Activated CD4-positive, CD25-positive, alpha-beta regulatory T cell (primary cell): ENCODE measurements at places on chromosomes 13 and 19.

GRCh38 chr13:43935878-43936277 lies 56.2 kb downstream of the LACC1 start:
- no peak for DNase-seq

DNA sequence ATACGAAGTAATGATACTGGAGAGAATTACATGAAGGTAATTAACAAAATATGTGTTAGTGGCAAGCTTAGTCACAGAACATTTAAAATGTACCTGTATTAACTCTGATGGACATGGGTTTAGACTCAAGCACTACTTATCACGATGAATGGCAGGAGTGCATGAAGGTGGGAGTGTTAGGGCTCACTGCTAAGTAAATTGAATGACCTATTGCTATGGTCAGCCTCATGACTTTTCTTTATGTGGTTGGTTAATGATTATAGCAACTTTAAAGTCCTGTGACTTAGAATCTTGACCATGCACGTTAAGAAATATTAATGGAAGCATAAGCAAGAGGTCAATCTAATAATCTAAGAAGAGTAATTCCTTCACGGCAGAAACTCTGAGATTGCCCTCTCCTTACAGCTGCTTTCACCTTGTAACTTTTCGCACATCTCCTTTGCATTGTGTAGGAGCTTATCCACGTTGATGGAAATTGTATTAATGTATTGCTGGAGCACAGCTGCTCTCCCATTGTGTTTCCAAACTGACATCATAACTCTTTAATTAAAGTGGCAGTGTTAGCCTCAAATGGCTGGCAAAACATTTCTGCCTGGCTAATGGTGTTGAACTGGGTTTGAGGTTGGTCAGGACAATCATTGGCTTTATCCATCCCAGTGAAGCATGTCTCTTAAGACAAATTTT lies 114.5 kb downstream of the RXFP2 start:
- DNase-seq: no peak

DNA sequence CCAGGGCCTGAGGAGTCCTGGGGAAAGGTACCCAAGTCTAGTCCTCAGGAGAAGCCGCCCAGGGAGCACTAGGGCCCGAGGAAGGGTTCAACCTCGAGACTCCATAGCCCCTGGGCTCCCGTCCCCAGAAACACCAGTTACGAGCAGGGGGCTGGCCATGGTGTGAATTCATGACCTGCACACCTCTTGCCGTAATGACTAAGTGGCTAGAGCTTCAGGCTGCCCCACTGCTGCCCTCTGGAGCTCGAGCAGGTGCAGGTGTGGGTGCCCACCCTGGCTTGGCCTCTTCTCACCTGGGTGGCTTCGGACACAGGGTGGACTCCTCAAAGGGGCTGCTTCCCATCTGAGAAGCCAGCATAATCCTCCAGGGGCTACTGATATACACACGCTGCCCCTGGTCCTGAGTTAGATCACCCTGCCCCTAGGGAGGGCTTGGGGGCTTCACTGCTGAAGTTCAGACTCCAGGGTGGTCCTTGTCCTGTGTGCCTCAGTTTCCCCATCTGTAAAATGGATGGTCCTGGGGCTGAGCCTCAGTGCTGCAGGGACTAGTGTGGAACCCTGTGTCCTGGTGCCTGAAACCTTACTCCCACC lies 13.6 kb downstream of the SPC24 start:
- DNase-seq: no peak

GRCh38 chr19:14611051-14611450 lies 28.2 kb downstream of the CLEC17A start:
- no peak for DNase-seq

DNA sequence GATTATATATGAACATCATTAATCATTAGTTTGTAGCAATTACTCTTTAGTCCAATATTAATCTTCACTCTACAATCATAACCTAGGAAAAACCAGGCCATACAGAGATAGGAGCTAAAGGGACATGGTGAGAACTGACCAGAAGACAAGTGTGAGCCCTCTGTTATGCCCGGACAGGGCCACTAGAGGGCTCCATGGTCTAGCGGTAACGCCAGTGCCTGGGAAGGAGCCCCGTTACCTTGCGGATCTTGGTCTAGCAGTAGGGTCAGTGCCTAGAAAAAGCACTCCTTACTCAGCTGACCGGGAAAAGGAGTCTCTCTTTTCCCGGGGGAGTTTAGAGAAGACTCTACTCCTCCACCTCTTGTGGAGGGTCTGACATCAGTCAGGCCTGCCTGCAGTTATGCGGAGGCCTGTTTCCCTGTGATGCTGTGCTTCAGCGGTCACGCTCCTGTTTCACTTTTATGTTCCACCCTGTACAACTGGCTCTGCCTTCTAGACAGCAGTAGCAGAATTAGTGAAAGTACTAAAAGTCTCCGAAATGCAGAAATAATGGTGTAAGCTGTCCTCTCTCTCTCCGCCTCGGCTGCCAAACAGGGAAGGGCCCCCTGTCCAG lies 13.8 kb downstream of the OR7D4 start:
- DNase-seq: peak; percentile 17

GRCh38 chr19:34975056-34975455 lies 11.0 kb upstream of the ZNF792 start:
- DNase-seq: no peak

DNA sequence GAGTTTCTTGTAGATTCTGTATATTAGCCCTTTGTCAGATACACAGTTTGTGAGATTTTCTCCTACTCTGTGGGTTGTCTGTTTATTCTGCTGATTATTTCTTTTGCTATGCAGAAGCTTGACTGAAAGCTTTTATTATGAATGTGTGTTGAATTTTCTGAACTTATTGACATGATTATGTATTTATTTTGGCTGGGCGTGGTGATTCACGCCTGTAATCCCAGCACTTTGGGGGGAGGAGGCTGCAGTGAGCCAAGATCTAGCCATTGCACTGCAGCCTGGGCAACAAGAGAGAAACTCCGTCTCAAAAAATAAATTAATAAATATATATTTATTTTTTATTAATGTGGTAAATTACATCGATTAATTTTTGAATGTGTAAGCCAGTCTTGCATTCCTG lies 78.9 kb downstream of the DNAJC15 start:
- DNase-seq: no peak

GRCh38 chr13:30847650-30848307 lies 58.3 kb upstream of the MEDAG start:
- DNase-seq: no peak

- no peak for DNase-seq
Observed at GRCh38 chr13:92224052-92224821, 825.8 kb downstream of the GPC5 start.

- no peak for DNase-seq
Observed at GRCh38 chr13:100722517-100722916, 47.9 kb upstream of the TMTC4 start.

GRCh38 chr19:49085868-49086232 lies 599 bp downstream of the SNRNP70 start:
- DNase-seq: no peak

- no peak for DNase-seq
Observed at GRCh38 chr19:34967551-34967950, 3.5 kb upstream of the ZNF792 start.

DNA sequence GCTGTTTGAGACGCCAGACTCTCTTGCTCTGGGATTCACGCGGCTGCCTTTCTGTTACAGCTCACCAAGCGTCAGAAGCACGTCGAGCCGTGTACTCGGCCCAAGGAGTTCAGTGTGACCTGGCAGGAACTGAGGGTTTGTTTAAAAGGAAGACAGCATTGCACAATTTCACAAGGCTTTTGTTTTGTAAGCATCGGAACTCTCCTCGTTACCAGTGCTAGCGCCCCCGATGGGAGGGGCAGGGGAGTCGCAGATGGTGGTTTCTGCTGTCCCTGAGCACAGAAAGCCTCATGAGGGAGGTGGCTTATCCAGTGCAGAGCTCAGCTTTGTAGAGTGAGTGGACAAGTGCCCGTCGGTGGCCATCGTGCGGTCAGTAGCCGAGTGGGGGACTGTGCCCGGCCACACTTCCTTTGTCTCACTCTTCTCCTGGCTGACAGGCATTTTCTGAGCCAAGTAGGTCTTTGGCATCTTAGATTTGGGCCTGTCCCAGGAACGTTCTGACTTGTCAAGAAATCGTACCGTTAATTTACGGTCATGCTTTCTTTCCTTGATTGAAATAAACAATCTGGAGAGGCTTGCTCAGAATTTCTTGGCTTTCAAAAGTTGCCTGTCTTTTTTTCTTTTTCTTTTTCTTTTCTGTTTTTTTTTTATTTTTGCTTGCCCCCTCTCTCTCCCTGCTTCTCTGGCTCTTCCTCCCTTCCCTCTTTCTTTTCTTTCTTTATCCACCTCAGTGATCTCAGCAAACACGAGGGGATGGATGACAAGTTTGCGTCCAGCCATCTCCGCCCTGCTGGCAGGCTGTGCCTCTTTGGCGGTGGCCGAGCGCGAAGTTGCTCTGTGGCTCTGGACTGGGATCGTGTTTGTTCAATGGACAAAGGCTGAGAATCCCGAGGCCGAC lies 7.7 kb downstream of the KDM4B start:
- no peak for DNase-seq

GRCh38 chr19:16571822-16572331 lies 338 bp downstream of the SLC35E1 start:
- DNase-seq: no peak

DNA sequence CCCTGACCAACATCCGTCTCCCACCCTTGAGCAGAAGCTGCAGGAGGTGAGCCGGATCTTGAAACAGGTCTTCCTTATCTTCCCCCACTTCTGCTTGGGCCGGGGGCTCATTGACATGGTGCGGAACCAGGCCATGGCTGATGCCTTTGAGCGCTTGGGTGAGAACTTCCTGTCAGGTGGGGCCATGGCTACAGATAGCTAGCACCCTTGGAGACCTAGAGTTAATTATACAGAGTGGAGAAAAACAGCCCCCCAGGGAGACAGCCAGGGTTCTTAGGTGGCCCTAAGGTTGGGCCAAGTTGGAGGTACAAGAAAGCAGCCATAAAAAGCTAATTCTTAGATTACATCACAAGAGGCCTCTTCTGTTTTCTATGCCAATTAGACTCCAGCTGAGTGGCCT lies 8.9 kb upstream of the ARHGAP45 start:
- DNase-seq: no peak

- no peak for DNase-seq
Observed at GRCh38 chr13:28128030-28128429, 10.3 kb upstream of the PAN3 start.

DNA sequence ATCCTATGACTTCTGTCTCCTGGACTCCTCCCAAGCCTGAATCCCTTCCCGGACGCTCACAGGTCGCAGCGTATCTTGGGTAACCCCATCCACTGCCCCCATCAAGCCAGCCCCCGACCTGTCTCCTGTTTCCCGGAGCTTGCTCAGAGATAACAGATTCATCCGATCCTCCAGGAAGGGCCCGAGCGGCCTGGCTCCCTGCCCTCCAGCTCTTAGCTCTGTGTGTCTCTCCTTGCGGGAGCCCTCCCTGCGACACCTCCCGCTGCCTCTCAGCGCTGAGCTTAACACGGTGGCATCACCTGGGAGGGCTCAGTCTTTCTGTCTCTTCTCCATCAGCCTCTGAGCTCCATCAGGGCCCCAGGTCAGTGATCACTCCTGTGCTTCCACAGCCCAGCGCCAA lies 4.3 kb upstream of the TMEM255B start:
- no peak for DNase-seq

DNA sequence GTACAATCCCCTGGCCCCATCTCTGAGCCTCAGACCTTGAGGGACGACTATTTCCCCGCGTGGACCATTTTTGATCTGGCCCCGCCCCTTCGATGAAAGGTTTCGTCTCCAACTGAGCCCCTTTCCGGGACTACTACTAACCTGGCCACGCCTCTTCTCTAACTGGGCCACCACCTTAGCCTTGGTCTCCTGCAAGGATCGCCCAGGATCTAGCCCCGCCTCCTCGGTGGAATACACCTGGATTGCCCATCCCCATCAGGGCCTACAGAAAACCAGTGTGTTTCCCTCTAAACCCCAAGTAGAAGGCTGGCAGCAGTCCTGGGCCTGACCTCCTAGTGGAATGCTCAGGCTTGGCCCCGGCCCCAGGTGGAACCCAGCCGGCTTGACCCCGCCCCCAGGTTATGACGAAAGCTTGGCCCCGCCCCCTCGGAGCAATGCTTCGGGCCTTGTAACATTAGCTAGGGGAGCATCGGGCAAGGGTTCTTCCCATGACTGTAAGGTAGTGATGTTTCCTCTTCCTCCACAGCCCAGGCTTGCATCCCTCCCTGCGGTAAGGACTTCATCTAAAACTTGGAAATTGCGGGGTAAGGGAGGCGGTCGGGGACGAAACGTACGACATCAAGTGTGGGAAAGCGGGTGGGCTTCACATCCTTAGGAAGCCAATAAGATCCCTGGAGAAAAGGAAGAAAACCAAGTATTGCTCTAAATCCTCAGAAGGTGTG lies 9.1 kb downstream of the SPACA6 start:
- DNase-seq: no peak

GRCh38 chr19:42091742-42092141 lies 15.8 kb downstream of the ZNF574 start:
- no peak for DNase-seq

- DNase-seq: no peak
Observed at GRCh38 chr13:78145276-78145675, 226.6 kb upstream of the EDNRB start.

GRCh38 chr19:23527797-23528196 lies 132.5 kb upstream of the ZNF91 start:
- no peak for DNase-seq

GRCh38 chr13:41008349-41008980 lies 10.7 kb downstream of the ELF1 start:
- DNase-seq: no peak

DNA sequence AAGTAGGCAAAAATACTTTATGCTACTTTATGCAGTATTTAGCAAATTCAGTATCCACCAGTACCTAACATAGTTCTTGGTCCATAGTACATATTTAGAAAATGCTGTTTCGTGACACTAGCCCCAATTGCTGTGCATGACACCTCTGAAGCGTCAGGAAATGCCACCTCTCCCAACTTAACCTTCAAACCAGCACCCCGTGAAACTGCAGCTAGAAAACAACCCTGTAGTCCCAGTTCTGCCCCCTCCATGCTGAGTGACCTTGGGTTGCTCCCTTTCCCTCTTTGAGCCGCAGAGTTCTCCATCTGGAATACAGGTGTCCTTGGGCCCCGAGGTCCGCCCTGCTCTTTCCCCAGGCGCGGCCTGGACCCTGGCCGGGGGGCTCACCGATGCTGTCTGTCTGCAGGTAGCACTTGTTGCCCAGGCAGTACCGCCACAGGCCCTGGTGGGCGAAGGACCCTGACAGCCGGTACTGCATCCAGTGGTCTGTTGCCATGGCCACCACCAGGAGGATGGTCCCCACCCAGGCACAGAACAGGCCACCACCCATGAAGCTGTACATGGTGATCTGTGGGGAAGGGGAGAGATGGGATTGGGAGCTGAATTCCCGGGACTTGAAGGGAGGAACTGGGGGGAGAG lies 773 bp downstream of the LIM2 start:
- no peak for DNase-seq
